Right atrium auricular region (tissue), 2 donors: ENCODE measurements at places on chromosomes 5 and 9.

DNA sequence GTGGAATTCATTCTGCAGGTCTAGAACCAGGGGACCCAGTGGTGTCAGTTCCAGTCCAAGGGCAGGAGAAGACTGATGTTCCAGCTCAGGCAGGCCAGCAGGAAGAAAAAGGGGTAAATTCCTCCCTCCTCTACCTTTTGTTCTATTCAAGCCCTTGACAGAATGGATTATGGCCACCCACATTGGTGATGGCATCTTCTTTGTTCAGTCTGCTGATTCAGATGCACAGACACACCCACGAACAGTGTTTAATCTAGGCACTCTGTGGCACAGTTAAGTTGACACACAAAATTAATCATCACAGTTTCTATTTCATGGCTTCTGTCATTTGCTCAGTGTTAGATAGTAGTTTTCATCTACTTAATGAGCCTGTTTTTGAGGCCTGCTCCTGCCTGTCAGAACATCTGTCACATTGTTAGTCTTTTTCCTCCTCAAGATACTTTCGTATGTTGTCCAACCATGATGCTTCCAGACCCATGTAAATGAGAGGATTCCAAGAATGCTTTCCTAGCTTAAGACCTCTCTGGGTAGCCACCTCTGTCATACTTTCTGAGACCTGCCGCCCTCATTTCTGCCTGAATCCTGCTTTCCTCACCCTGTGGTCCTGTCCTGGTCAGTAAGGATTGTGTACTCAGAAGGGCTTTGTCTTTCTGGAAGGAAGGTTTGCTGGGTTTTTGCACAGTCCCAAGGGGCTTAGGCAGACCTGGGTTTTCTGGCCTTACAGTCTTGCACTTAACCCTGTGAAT, 72.5 kb downstream of the SPIN1 start:
- DNase-seq = no peak

DNA sequence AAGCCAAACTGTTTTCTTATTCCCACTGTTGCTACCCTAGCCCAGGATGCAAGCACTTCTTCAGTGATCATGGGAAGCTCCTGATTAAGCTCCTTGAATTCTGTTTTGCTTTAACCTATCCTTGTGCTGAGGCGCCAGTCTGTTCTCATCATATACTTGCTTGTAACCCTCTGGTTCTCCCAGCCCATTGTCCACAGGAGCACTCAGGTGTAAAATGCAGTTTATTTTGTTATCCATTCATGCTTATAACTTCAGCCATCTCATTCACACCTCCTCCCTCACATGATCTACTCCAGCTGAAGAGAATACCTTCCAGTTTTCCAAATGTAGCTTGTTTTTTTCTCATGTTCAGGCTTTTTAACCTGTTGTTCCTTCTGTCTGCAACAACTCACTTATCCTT, 402.1 kb upstream of the BRINP1 start:
- no peak for DNase-seq

GRCh38 chr9:111036429-111036789, 1.9 kb downstream of the LPAR1 start:
- peak; percentile 82 for DNase-seq

DNA sequence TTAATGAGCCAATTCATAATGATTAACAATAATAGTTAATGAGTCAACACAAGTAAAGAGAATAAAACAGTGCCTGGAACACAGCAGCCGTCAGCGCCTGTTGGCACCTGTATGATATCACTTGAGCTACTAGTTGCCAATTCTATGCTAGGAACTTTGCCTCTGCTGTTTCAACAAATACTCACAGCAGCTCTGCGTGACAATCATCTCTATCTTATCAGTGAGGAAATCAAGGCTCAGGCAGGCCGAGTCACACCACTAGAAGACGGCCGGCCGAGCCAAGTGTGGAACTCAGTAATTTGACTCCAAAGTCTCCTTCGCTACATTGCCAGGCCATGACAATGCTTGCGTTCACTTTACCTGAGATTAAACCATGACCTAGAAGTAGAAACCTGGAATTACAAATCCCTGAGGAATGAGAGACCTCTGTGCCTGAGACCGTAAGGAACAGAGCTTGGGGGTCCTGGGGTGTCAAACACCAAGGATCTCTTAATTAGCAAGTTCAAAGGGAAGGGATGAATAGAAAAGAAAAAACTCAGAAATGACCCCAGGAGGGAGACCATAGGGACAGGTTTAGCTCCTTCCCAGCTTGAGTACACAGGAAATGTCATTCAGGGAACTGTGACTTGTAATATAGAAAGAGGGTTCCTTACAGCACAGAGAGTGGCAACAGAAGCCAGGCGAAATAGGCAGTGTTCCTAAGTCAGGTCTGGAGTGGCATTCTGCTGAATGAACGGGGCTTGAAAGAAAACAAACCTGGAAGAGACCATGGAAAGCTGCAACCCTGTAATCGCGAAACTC, 109.1 kb downstream of the SUSD1 start:
- no peak for DNase-seq

DNA sequence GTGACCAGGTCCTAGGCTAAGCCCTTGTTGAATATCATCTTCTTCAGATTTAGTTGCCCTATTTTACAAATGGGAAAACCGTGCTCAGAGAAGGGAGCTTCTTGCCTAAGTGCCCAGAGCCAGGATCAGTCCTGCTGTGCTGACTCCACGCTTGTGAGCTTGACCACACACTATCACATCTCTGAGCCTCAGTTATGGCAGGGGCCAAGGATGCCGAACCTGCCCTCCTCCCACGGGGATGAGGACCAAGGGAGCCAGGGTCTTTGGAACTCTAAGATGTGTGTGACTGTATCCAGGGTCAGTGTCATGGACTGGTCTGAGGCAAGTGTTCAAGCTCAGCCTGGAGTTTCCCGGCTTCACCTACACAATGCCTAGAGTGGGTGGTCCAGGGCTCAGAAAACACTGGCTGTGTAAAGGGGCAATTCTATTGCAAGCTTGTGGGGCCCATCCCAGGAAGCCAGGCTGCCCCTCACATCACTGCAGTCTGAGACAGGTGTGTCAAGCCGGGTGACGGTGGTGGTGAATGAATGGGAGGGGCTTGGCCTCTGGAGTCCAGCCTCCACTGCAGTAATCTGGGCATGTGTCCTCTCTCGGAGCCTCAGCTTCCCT, 235.7 kb downstream of the PBX3 start:
- no peak for DNase-seq
